Bronchial smooth muscle cell (primary cell): ENCODE measurements at places on chromosomes 12 and 14. TPM values are rescaled to one million over a fixed set of nuclear protein-coding genes. Genes with fewer than 3 reads are reported as not detected.

Gene SERPINA12
- total RNA-seq: not detected in 2 replicates

Gene DPPA3
- total RNA-seq: not detected in 2 replicates

Gene CCDC196
- total RNA-seq: not detected in 2 replicates

Gene LIN7A
- total RNA-seq: 7.6 and 24.0 TPM in 2 replicates

Gene KLRD1
- total RNA-seq: 0.09 and 0.16 TPM in 2 replicates

Gene GAS2L3
- total RNA-seq: 12.8 and 12.9 TPM in 2 replicates

Gene PLA2G1B
- 0.17 TPM in 1 of 2 replicates, not detected in the other for total RNA-seq

Gene BDKRB2
- 80.9 and 172 TPM in 2 replicates for total RNA-seq

Gene PTPN6
- 0.09 and 0.79 TPM in 2 replicates for total RNA-seq

Gene CCDC184
- total RNA-seq: 0.32 and 0.34 TPM in 2 replicates

Gene PRKCH
- 3.2 and 4.1 TPM in 2 replicates for total RNA-seq

Gene TIMM9
- 11.4 and 16.5 TPM in 2 replicates for total RNA-seq

Gene PLEKHD1
- total RNA-seq: under 0.01 TPM in 2 replicates

Gene MYBPC1
- total RNA-seq: not detected in 2 replicates

Gene CLEC1A
- not detected in 2 replicates for total RNA-seq

Gene KRT82
- total RNA-seq: not detected in 2 replicates

Gene DCAF4
- 7.1 and 9.6 TPM in 2 replicates for total RNA-seq

Gene ANG
- total RNA-seq: 3.9 and 5.2 TPM in 2 replicates

Gene DIO2
- 11.5 and 24.3 TPM in 2 replicates for total RNA-seq

Gene HPD
- total RNA-seq: 0.60 and 1.7 TPM in 2 replicates

Gene GPR68
- 10.4 and 42.4 TPM in 2 replicates for total RNA-seq

Gene MGST1
- total RNA-seq: 37.1 and 38.0 TPM in 2 replicates

Gene TSPAN8
- total RNA-seq: not detected in 2 replicates

Gene KRT73
- not detected in 2 replicates for total RNA-seq

Gene FANCM
- 3.8 and 5.0 TPM in 2 replicates for total RNA-seq

Gene DDN
- total RNA-seq: under 0.01 TPM in 2 replicates

Gene MARS1
- total RNA-seq: 91.1 and 149 TPM in 2 replicates

Gene TTC9
- under 0.01 TPM in 2 replicates for total RNA-seq

Gene CD163
- not detected in 2 replicates for total RNA-seq

Gene LMO3
- 1.4 and 2.4 TPM in 2 replicates for total RNA-seq

Gene ASIC1
- 2.8 and 3.7 TPM in 2 replicates for total RNA-seq

Gene DHRS4
- total RNA-seq: 61.6 and 72.0 TPM in 2 replicates

Gene PHC1
- total RNA-seq: 6.8 and 16.6 TPM in 2 replicates

Gene SYNDIG1L
- total RNA-seq: under 0.01 TPM in 2 replicates

Gene EIF2S3B
- 0.34 and 0.95 TPM in 2 replicates for total RNA-seq

Gene NGB
- not detected in 2 replicates for total RNA-seq

Gene GPR135
- total RNA-seq: 0.94 and 1.7 TPM in 2 replicates
